D341Med (cell line): ENCODE measurements at places on chromosomes 16 and 17.

- peak; percentile 73 for DNase-seq
Measured at GRCh38 chr16:12971241-12971640, 69.8 kb downstream of the SHISA9 start.

DNA sequence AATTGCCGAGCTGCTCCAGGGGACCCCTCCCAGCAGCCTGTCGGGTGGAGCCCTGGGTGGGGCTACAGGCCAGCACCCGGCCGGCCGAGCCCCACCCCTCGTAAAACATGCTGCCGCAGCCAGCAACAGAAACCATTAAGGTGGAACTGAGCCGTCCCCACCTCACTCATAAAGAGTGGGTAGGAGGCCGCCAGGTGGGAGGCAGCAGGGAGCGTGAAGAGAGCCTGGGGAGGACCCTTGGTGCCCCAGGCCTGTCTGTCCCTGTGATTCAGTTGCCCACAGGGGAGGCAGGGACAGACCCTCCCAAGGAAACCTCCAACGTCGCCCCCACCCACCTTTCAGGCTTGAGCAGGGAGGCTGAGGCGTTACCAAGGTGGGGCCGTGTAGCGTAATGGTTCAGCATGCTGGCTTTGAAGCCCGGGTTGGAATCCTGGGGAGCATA, 8.4 kb downstream of the FOXN1 start:
- DNase-seq = no peak

GRCh38 chr17:6599364-6599763, 41.1 kb downstream of the KIAA0753 start:
- no peak for DNase-seq

DNA sequence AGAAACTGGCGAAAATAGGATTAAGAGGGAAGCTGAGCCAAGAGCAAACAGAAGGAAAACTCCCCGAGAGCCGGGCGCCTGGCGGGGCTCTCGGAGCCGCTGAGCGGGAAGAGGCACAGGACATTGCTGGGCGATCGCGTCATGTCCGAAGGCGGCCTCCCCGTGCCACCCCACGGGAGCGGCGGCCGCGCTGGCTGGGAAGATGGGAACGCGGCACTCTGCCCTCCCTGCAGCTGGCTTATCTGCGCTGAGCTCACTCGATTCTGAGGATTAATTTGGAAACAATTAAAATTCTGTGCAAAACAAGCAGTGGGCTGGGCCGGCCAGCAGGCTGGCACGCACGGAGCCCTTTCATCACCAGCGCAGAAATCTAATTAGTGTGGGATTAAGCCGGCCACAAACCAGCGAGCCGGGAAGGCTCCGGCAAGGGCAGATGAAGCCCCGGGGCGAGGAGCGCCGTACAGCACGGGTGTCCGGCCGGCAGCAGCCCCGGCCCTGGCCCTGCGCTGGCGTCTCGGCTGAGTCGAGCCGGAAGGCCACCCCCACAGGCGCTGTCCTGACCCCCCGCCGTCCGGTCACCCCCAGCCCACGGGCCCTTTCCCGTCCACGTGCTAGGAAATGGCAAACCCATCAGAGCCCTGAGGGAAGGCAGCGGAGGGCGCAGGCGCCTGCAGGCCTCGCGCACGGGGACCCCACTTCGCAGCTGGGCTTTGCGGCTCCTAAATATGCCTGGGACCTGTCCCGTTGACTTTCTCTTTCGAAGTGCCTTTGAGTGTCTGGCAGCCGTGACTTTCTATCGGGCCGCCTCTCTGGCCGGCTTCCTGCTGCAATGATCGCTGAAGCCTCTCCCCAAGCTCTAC, 37.9 kb downstream of the SOX8 start:
- peak; percentile 83 for DNase-seq

DNA sequence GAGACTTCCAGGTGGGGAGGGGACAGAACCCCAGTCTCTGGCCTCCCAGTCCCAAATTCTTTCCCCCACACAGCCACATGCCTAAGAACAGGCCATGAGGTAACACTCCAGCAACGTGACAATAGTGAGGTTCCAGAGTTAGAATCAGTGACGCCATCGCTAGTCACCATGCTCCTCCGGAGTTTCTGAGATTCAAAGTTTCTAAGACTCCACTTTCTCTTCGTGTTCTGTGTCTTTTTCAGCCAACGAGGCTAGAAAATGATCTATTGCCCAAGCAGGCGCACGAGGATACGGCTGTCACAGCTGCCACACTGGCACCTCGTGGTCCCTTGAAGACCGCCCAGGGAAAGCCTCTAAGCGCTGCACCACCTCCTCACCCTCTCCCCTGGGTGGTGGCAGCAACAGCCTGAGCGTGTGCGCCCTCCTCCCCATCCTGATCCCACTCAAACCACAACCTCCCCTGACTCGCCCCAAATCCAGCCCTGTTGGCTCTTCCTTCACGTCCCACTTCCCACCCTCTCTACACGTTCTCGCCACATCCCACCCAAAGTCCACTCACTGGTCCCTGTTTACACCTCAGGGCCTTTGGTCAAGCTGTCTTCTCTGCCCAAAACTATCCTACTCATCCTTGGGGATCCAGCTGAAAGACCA, 1.0 kb downstream of the MCRIP1 start:
- peak; percentile 81 for DNase-seq

DNA sequence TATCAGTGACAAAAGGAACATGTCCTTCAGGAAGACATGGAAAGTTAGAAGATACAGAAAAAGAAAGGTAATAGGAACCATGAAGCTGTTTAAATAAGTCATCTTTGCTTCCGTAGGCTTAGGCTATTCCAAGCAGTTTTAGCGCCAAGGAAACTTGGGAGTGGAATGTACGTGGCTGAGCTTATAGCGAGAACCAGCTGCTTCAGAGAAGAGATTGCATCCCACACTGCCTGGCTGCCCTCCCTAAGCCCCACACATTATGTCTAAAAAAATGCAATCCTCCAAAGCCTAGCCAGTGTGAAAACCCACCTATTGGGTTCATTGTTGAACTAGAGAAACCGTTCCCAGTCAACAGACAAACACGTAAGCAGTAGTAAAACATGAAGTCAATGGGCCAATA, 149.9 kb downstream of the SLC39A11 start:
- peak; percentile 66 for DNase-seq

DNA sequence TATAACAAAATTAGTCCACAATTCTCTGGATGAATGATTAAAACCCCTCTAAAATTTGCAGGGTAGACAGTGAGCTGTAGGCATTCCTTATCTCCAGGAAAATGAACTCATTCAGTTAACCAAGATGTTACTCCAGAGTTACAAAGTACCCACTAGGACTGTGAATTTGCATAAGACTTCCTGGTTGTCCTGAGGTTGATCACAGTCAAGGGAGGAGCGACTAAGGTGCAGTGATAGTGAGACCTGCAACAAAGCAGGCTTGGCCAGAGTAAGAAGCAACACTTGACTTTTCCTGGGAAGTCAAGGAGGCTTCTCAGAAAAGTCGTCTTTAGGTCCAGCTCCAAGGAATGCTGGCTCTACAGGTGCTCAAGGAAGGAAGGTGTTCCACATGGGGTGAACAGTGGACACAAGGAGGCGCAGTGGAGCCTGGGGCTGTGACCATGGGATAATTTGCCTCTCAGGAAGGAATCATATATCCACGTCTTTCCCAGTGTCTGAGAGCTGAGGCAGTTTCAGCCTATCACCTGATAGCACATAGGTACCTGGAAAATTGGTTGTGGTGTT, 821.1 kb upstream of the EEF2KMT start:
- no peak for DNase-seq

- DNase-seq = no peak
Measured at GRCh38 chr16:67091906-67092566, 17.7 kb upstream of the PHAF1 start.

- DNase-seq = no peak
Measured at GRCh38 chr17:82246365-82247181, 17.7 kb downstream of the SLC16A3 start.

GRCh38 chr16:4613636-4614570, 785 bp downstream of the UBALD1 start:
- DNase-seq = peak; percentile 69

GRCh38 chr16:2036200-2036966, 9.7 kb downstream of the NHERF2 start:
- DNase-seq = no peak

DNA sequence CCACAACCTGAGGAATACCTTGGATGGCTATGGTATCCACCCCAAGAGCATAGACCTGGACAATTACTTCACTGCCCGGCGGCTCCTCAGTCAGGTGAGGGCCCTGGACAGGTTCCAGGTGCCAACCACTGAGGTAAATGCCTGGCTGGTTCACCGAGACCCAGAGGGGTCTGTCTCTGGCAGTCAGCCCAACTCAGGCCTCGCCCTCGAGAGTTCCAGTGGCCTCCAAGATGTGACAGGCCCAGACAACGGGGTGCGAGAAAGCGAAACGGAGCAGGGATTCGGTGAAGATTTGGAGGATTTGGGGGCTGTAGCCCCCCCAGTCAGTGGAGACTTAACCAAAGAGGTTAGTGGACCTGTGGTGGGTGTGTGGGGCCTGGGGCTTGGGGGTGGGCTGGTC, 3.1 kb downstream of the NFE2L1 start:
- DNase-seq = no peak

- no peak for DNase-seq
Measured at GRCh38 chr17:12664894-12665262, 812 bp upstream of the MYOCD start.

- DNase-seq = no peak
Measured at GRCh38 chr17:78637643-78638420, 60.6 kb upstream of the DNAH17 start.

GRCh38 chr16:74199842-74200124, 96.8 kb upstream of the PSMD7 start:
- no peak for DNase-seq

- DNase-seq = no peak
Measured at GRCh38 chr17:7014995-7015958, 2.9 kb downstream of the RNASEK start.
